ENCODE measurements at places on chromosomes 2 and 18. TPM values are rescaled to one million over a fixed set of nuclear protein-coding genes. Genes with fewer than 3 reads are reported as not detected.

The AQP12B gene
- not detected for total RNA-seq

The CNTNAP5 gene
- total RNA-seq, result not detected

The APOB gene
- total RNA-seq, result not detected

The VIT gene
- total RNA-seq, result not detected

The METTL5 gene
- total RNA-seq, result 59.0 TPM

The EVA1A gene
- 7.8 TPM for total RNA-seq

The COL6A3 gene
- total RNA-seq, result 0.15 TPM

The M1AP gene
- total RNA-seq, result not detected

The STK16 gene
- total RNA-seq, result 23.4 TPM

The KYNU gene
- total RNA-seq, result 252 TPM

The UGT1A3 gene
- total RNA-seq, result 0.19 TPM

The ZFP36L2 gene
- total RNA-seq, result 29.8 TPM

The SLC19A3 gene
- 2.9 TPM for total RNA-seq

The ALLC gene
- total RNA-seq, result not detected

The FLACC1 gene
- not detected for total RNA-seq

The HES6 gene
- total RNA-seq, result 7.5 TPM

The EFR3B gene
- total RNA-seq, result 12.7 TPM

The C18orf32 gene
- total RNA-seq, result 21.6 TPM

The REG3A gene
- total RNA-seq, result not detected

The BCL11A gene
- total RNA-seq, result not detected

The SPC25 gene
- 20.1 TPM for total RNA-seq

The APLF gene
- total RNA-seq, result 0.63 TPM

The DRC1 gene
- 0.19 TPM for total RNA-seq

The CYB5A gene
- total RNA-seq, result 171 TPM

The STARD6 gene
- not detected for total RNA-seq

The DSG1 gene
- total RNA-seq, result not detected

The ANO7 gene
- 2.2 TPM for total RNA-seq

The CFC1 gene
- total RNA-seq, result not detected

The C2orf80 gene
- total RNA-seq, result not detected

The DPP10 gene
- not detected for total RNA-seq

The OSR1 gene
- 5.8 TPM for total RNA-seq

The GALR1 gene
- not detected for total RNA-seq

The CD8B2 gene
- total RNA-seq, result not detected

The ZNF892 gene
- total RNA-seq, result 0.70 TPM

Measured in A549 treated with ZK216348 at 1 μM for 4 hours (cell line).